ENCODE measurements at places on chromosomes 4 and X. TPM values are rescaled to one million over a fixed set of nuclear protein-coding genes. Genes with fewer than 3 reads are reported as not detected.

The GAK gene
- 97.0 TPM for total RNA-seq

The GABRQ gene
- total RNA-seq, result not detected

The NLGN4X gene
- total RNA-seq, result not detected

The EFHC2 gene
- 0.58 TPM for total RNA-seq

The SEC31A gene
- 88.1 TPM for total RNA-seq

The HSFX1 gene
- total RNA-seq, result 0.43 TPM

The KLB gene
- total RNA-seq, result not detected

The ADH1A gene
- total RNA-seq, result not detected

The MPP1 gene
- 24.2 TPM for total RNA-seq

The GPC4 gene
- total RNA-seq, result not detected

The UCHL1 gene
- 0.99 TPM for total RNA-seq

The BEX3 gene
- total RNA-seq, result 24.5 TPM

The DYNLT3 gene
- 27.7 TPM for total RNA-seq

The LEF1 gene
- 111 TPM for total RNA-seq

The DCAF12L2 gene
- not detected for total RNA-seq

The GRIA3 gene
- total RNA-seq, result not detected

The MAGEA9B gene
- total RNA-seq, result not detected

The ARHGEF6 gene
- 52.7 TPM for total RNA-seq

The DOK7 gene
- not detected for total RNA-seq

The GAGE1 gene
- not detected for total RNA-seq

The NDP gene
- not detected for total RNA-seq

The FAM241A gene
- 3.5 TPM for total RNA-seq

The NAA15 gene
- total RNA-seq, result 91.2 TPM

The LAP3 gene
- 120 TPM for total RNA-seq

The SLC39A8 gene
- 64.6 TPM for total RNA-seq

The RPS6KA3 gene
- 51.8 TPM for total RNA-seq

The RASSF6 gene
- not detected for total RNA-seq

The FAM9C gene
- total RNA-seq, result 0.05 TPM

The MAGEA11 gene
- total RNA-seq, result not detected

The GATA1 gene
- not detected for total RNA-seq

The XPNPEP2 gene
- total RNA-seq, result 0.93 TPM

The FUNDC1 gene
- total RNA-seq, result 10.5 TPM

The PCDH19 gene
- not detected for total RNA-seq

The AFM gene
- total RNA-seq, result not detected

The ASMT gene
- 0.52 TPM for total RNA-seq

The ASB5 gene
- total RNA-seq, result not detected

The SORCS2 gene
- 0.07 TPM for total RNA-seq

The ARHGAP10 gene
- 8.0 TPM for total RNA-seq

The LRRC66 gene
- not detected for total RNA-seq

The PPEF2 gene
- not detected for total RNA-seq

The OGT gene
- total RNA-seq, result 304 TPM

The ALB gene
- total RNA-seq, result not detected

The MAGED4 gene
- total RNA-seq, result 1.2 TPM

The RASGEF1B gene
- 4.4 TPM for total RNA-seq

The PRPS2 gene
- 104 TPM for total RNA-seq

The AMBN gene
- total RNA-seq, result not detected

The IQSEC2 gene
- total RNA-seq, result 0.74 TPM

The EDA2R gene
- 1.1 TPM for total RNA-seq

The HMGN5 gene
- 5.4 TPM for total RNA-seq

The GLRB gene
- total RNA-seq, result not detected
